ENCODE measurements at places on chromosomes 11 and 22. TPM values are rescaled to one million over a fixed set of nuclear protein-coding genes. Genes with fewer than 3 reads are reported as not detected.
A peak's percentile ranks its signal among the peaks of the same experiment; 100 is the strongest.

Gene OR8A1
- total RNA-seq: not detected

Gene MS4A12
- total RNA-seq: not detected

Gene CRYBA4
- total RNA-seq: not detected

Gene UPK3A
- total RNA-seq: not detected

Gene SPDYC
- total RNA-seq: not detected

Gene TXN2
- total RNA-seq: 74.1 TPM

Gene VPS37C
- total RNA-seq: 3.4 TPM

Gene CYP2D6
- 2.9 TPM for total RNA-seq

Gene MYRF
- 2.9 TPM for total RNA-seq

Gene TUB
- total RNA-seq: not detected

GRCh38 chr11:74345420-74345819 lies 34.0 kb upstream of the P4HA3 start:
- peaks cover 7% of the 10 kb centered on the region for H3K36me3 ChIP-seq
- DNase-seq: no peak
- no peak overlapping the region for H3K27ac ChIP-seq
- H3K4me3 ChIP-seq: no peak overlapping the region

- H3K4me1 ChIP-seq: no peaks in the 10 kb centered on the region
- no peak overlapping the region for H3K27ac ChIP-seq
- H3K4me3 ChIP-seq: no peak overlapping the region
- DNase-seq: no peak
These were observed 61.5 kb downstream of the SYN3 start for GRCh38 chr22:32996702-32997101.

DNA sequence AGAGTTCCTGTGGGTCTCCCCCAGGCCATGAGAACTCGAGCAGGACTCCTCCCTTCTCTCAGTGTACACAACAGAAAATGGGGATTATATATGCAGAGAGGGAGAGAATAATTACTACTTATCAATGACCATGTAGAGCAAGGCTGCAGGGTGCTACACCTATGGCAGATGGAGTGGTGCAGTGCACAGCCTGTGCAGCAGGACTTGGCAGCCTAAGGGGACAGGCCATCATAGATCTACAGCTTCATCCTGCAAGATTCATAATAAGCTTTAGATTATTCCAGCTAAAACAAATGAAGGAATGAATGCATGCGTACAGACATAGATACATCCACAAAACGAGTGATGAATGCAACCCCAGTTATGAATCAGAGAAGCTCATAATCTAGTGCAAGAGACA lies 8.4 kb upstream of the TP53I11 start:
- no peaks in the 10 kb centered on the region for H3K27me3 ChIP-seq
- H3K27ac ChIP-seq: no peak overlapping the region
- H3K4me3 ChIP-seq: no peak overlapping the region
- no peaks in the 10 kb centered on the region for H3K36me3 ChIP-seq

GRCh38 chr11:125890447-125891100 lies 3.1 kb downstream of the HYLS1 start:
- no peak overlapping the region for H3K27ac ChIP-seq
- no peak overlapping the region for H3K4me3 ChIP-seq
- peaks cover 37% of the 10 kb centered on the region for H3K4me1 ChIP-seq

- H3K4me1 ChIP-seq: no peaks in the 10 kb centered on the region
- H3K27me3 ChIP-seq: no peaks in the 10 kb centered on the region
- no peak overlapping the region for H3K27ac ChIP-seq
- H3K4me3 ChIP-seq: no peak overlapping the region
- no peak for DNase-seq
These were observed 297.9 kb upstream of the C11orf87 start for GRCh38 chr11:109123816-109124787.

- no peak overlapping the region for H3K4me3 ChIP-seq
- H3K27ac ChIP-seq: no peak overlapping the region
- H3K4me1 ChIP-seq: no peaks in the 10 kb centered on the region
- DNase-seq: no peak
- H3K27me3 ChIP-seq: peaks cover 21% of the 10 kb centered on the region
These were observed 44.8 kb upstream of the PTPN5 start for GRCh38 chr11:18836417-18836816.

GRCh38 chr11:84089072-84090057 lies 803.2 kb upstream of the CCDC90B start:
- no peaks in the 10 kb centered on the region for H3K27me3 ChIP-seq
- DNase-seq: no peak
- no peaks in the 10 kb centered on the region for H3K4me1 ChIP-seq

DNA sequence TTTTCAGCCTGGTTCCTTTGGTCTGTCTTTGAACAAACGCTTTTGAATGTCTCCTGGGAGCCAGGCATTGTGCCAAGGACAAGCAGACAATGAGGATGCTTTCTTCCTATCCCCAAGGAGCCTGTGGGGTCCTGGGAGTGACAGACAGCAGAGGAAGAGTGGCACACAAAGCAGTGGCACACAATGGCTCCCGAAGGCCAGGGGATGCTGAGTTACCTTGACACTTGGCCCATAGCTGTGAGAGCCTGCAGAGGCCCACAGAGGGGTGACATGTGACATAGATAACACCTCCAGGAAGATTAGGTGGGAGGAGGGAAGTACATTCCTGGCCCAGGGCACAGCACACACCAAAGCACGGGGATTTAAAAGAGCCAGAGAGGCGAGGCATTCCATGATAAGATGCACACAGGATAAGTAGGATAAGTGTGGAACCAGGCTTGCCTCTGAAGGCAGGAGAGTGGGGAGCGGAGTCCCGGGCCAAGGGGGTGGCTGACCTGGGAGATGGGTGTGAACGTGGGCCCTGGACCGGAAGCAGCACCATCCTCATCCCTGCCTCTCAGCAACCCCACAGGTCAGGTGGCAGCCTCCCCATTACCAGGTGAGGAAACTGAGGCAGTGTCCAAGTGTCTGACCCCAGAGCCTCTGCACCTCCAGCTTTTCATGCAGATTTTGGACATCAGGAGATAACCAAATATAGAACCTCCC lies 6.3 kb downstream of the UPB1 start:
- no peak overlapping the region for H3K4me3 ChIP-seq
- peaks cover 11% of the 10 kb centered on the region for H3K27me3 ChIP-seq
- no peaks in the 10 kb centered on the region for H3K36me3 ChIP-seq
- H3K27ac ChIP-seq: no peak overlapping the region

DNA sequence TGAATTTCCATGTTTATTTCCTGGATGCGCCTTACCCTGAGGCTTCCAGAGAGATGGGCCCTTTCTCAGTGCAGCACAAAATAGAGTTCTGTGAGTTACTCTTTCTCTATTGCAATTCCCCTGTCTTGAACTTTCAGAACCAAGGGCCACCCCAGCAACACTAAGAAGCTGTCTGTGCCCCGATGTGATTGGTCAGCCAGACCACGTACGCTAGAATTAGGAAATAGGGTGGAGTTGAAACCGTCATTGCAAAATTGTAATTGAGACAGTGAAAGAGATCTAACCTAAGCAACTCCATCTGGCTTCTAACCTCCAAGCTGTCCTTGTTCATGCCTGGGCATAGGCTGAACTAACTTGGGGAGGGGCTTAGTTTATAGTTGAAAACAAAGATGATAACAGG lies 981.3 kb downstream of the OPCML start:
- no peak for DNase-seq
- H3K36me3 ChIP-seq: no peaks in the 10 kb centered on the region
- no peak overlapping the region for H3K27ac ChIP-seq
- no peak overlapping the region for H3K4me3 ChIP-seq
- no peaks in the 10 kb centered on the region for H3K4me1 ChIP-seq
- H3K27me3 ChIP-seq: no peaks in the 10 kb centered on the region

- no peak for DNase-seq
- H3K27me3 ChIP-seq: no peaks in the 10 kb centered on the region
- no peak overlapping the region for H3K27ac ChIP-seq
These were observed 995.2 kb downstream of the NTM start for GRCh38 chr11:132365650-132366049.

- no peak for DNase-seq
- H3K27ac ChIP-seq: no peak overlapping the region
- no peak overlapping the region for H3K4me3 ChIP-seq
- H3K36me3 ChIP-seq: no peaks in the 10 kb centered on the region
These were observed 22.2 kb upstream of the RFPL3 start for GRCh38 chr22:32335471-32335870.

- H3K4me1 ChIP-seq: no peaks in the 10 kb centered on the region
- no peak for DNase-seq
- no peak overlapping the region for H3K4me3 ChIP-seq
- H3K27ac ChIP-seq: no peak overlapping the region
These were observed 10.1 kb downstream of the COA4 start for GRCh38 chr11:73866586-73866996.

DNA sequence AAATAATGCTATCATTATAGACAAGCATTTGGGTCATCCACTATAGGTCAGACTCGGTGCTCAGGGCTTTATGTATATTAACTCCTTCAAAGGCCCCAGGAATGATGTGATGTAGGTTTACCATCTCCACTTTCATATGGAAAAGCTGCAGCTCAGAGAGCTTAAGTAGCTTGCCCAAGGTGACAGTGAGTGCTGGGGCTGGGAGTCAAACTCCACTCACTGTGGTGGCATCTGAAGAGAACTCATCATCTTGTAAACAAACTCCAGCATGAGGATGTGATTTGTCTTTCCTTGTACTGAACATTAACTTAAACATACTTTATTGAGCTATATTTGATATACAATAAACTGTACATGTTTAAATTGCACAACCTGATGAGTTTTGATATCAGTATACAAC lies 25.4 kb downstream of the TENM4 start:
- DNase-seq: no peak
- no peaks in the 10 kb centered on the region for H3K4me1 ChIP-seq
- no peaks in the 10 kb centered on the region for H3K27me3 ChIP-seq
- H3K27ac ChIP-seq: no peak overlapping the region
- no peak overlapping the region for H3K4me3 ChIP-seq

GRCh38 chr11:6022956-6023355 lies 7.6 kb downstream of the OR56A1 start:
- H3K27ac ChIP-seq: no peak overlapping the region
- peaks cover 26% of the 10 kb centered on the region for H3K27me3 ChIP-seq
- no peaks in the 10 kb centered on the region for H3K4me1 ChIP-seq
- H3K4me3 ChIP-seq: no peak overlapping the region
- peak; percentile 30 for DNase-seq

DNA sequence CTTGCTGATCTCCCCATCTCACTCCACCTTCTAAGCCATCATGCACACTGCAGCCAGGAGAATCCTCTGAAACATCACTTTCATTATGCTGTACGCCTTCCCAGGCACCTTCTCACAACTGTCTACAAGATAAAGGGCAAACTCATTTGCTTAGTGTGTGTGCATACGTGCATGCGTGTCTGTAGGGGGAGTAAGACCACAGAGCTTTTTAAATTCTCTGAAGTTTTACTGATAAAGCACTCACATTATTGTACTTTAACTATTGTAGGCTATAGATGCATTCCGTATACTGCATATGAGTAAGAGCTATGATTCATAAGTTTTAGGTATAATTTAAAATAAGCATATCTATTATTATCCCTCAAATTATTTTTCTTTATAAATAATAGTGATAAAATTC lies 15.3 kb upstream of the ANKK1 start:
- no peak overlapping the region for H3K4me3 ChIP-seq
- DNase-seq: no peak
- H3K27me3 ChIP-seq: no peaks in the 10 kb centered on the region
- no peak overlapping the region for H3K27ac ChIP-seq
- no peaks in the 10 kb centered on the region for H3K4me1 ChIP-seq
